GM06990 (cell line): ENCODE measurements at places on chromosomes 2 and 18.

DNA sequence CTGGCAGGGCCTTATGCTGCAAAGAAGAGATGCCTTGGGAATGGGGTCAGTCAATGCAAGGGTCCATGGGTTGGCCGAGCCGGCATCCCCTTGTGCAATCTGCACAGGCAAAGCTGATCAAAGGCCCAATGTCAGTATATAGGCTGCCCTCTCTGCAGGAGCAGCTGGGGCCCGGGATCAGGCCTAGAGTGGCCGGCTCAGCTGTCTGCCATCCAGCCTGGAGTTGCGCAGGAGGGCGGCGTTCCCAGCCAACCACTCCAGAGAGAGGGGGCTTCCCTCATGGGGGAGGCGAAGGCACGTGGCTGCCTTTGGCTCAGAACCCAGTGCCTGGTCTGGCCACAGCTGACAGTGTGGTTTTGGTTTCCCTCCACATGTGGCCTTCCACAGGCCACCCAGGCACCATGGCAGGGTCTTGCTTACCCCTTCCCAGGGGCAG is 3.9 kb downstream of the INPP5D start:
- DNase-seq = no peak

DNA sequence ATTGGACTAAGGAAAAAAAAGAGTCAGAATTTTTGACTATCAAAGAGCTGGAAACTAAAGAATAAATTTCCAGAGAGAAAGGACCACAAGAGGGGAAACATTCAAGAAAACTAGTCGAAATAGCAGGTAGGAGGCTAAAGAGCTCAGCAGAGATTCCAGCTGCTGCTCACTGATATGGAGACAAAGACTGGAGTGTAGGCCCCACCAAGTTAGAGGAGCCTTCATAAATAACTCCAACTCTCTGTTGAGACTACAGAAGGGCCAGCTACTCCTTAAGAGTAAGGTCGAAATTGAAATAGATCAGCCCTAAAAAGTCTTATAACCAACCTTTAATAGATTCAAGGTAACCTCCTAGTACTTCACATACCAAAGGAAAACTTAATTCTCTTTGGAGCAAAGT is 31.1 kb downstream of the SS18 start:
- no peak for DNase-seq

DNA sequence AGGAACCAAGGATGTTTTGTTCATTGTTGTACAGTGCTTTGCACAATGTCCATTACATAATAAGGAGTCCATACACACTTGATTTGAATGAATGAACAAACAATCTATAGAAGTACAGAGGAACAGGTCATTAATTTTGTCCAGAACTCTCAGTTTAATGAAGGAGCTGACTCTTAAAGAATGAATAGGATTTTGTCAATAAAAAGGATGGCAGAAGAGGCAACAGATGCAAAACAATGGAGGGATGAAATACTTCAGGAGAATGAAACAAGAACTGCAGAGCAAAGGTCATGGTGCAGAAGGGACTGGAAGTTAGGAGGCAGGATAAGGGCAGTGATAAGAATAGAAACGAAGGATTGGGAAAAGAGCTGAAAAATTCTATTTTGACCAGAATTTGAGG is 28.7 kb upstream of the COL5A2 start:
- DNase-seq = no peak

- DNase-seq = no peak
Measured at GRCh38 chr2:9247786-9248185, 41.2 kb downstream of the ASAP2 start.

DNA sequence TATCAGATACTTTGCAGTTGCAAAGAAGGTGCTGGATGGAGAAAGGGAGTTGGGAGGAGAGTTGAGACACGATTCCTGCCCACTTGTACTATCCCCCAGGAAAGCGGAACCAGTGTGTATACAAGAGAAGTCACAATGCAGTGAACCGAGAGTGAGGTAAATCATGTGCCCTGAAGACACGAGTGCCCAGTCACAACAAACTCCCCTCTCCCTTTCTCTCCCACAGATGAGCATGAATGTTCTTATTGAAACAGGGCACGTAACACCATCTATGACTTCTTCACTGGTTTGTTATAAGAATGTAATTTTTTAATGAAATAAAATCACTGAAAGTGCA is 155.7 kb downstream of the IRS1 start:
- no peak for DNase-seq

DNA sequence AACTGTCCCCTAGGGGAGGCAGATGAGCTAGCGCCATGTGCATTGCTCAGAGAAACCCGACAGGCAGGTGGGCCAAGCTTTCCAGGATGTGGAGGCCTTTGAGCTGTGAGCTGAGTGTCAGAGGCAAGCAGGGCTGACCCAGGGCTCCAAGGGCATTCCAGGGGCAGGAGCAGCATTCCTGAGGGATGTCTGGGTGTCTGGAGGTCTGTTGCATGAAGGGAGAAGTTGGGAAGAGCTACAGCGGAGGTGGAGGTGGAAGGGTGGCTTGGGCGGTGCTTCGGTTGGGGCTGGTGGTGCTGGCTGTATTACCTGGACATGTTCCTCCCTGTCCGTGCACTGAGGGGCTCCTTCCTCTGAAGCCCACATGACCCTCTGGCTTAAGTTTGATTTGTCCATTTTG is 102.8 kb downstream of the RNF144A start:
- no peak for DNase-seq

DNA sequence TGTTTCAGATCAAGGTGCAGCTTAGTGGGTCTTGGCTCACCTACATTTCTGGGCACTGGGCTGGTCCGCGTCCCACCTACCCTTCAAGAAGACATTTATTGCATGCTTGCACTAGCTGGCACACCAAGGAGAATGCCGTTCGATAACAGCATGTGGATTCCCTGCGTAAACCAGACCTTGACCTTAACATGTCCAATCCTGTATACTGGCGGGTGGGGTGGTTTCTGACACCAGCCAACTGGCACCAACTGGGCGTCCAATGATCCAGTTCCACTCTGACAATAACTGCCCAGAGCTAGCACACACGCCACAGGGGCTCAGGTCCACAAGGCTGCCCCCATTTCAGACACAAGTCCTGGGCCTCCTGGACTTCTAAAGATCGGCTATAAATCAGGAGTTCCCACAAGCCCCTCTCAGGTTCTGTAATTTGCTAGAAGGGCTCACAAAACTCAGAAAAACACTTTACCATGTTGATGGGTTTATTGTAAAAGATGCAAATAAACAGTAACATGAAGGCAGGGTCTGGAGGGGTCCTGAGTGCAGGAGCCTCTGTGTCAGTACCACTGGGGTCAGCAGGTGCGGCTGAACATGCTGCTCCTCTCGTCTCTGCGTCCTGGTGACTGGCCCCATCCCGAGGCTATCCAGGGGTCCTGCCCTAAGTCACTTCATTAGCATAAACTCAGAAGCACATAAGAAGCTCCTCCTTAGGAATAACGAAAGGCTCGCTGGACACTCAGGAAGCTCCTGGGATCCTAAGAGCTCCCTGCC is 161.8 kb downstream of the HDAC4 start:
- DNase-seq = no peak

GRCh38 chr2:200077838-200078237 is 122.5 kb downstream of the MAIP1 start:
- DNase-seq = no peak
